Cortex of kidney (tissue), 1 donor: ENCODE measurements at places on chromosomes 2 and 18.

- DNase-seq, result no peak
Measured at GRCh38 chr18:58624011-58624410, 4.9 kb downstream of the ALPK2 start.

DNA sequence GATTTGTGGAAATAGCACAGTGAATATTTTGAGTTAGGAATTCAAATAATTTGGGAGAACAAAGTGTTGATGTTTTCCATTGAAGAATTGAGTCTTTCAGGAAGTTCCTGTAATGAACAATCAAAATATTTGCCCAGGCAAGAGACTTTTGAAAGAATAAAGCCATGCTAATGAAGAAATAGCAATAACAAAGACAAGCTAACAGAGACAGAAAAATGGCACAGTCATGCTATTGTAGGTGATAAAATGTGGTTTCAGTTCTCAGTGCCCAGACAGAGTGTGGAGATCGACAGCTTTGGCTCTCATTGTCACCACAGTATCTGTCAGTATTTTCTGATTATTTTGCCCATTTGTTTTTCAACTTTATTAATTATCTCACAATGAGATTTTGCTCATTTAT lies 490.8 kb upstream of the PIK3C3 start:
- DNase-seq, result no peak

- DNase-seq, result no peak
Measured at GRCh38 chr2:55351672-55352071, 68.0 kb downstream of the CCDC88A start.

GRCh38 chr2:236525411-236525997 lies 44.1 kb upstream of the ACKR3 start:
- DNase-seq, result no peak

DNA sequence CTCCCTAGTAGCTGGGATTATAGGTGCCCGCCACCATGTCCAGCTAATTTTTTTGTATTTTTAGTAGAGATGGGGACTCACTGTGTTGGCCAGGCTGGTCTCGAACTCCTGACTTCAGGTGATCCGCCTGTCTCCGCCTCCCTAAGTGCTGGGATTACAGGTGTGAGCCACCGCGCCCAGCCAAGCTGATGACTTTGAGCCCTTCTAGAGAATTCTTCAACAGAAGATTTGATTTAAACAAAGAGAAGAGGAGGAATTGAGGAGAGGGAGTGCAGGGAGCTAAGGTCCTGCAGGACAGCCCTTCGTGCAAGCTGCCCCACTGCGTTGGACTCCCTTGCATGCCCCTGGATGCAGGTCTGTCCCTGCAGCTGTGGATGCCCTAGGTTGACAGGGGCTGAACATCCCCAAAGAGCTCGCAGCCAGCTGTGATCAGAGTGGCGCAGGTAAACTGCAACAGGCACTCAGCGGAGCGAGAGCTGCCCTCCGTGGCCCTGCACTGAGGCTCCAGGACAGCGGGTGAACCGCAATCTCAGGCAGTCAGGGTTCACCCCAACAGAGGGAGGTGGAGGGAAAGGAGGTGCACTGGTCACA lies 13.7 kb downstream of the ADRA2B start:
- DNase-seq, result no peak

- no peak for DNase-seq
Measured at GRCh38 chr2:218281449-218281848, 10.9 kb downstream of the TMBIM1 start.

- no peak for DNase-seq
Measured at GRCh38 chr2:75707901-75708300, 2.8 kb downstream of the GCFC2 start.

- DNase-seq, result no peak
Measured at GRCh38 chr2:171342067-171342413, 91.8 kb downstream of the METTL8 start.

DNA sequence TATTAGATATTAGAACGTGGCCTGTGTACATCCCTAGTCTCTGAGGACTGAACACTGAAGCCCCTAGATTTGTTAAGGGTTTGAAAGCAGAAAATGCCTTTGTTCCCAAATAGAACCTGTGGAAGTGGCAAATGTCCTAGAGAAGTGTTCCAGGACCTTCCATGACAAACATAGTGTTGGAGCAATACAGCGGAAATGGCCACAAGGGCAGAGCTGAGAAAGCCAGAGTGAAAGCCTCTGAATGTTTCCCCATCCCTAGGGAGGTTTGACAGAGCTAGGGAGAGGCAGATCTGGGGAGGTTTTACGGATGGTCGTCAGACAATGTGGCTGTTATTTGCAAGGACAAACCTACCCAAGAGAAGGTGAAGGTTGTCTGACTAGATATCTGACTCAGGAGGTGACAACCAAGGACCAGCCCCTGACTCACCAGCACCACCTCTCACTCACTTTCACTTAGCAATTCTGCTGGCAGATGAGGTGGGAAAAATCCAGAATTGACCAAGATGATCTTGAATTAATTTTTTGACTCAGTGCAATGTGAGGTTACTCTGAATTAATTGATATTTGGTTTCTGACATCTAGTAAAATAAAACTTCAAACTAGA lies 24.1 kb downstream of the RBM43 start:
- no peak for DNase-seq

- no peak for DNase-seq
Measured at GRCh38 chr2:229210641-229211040, 60.4 kb downstream of the PID1 start.

DNA sequence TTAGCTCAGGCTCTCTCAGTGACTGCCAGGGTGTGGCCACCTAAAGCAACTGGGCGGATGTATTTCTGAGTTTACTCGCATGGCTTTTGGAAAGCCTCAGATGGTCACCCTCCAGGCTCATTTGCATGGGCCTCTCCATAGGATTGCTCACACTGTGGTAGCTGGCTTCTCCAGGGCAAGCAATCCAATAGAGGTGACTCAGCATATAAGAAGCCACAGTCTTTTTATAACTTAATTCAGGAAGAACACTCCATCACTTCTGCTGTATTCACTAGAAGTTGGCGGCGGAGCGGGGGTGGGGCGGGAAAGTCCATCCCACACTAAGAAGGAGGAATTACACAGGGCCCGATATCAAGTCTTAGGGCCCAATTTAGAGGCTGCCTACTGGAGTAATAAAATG lies 3.6 kb upstream of the DOK6 start:
- DNase-seq, result no peak

- no peak for DNase-seq
Measured at GRCh38 chr2:120477831-120478481, 132.0 kb downstream of the INHBB start.

GRCh38 chr18:48098007-48098406 lies 167.5 kb upstream of the SMAD2 start:
- DNase-seq, result no peak

DNA sequence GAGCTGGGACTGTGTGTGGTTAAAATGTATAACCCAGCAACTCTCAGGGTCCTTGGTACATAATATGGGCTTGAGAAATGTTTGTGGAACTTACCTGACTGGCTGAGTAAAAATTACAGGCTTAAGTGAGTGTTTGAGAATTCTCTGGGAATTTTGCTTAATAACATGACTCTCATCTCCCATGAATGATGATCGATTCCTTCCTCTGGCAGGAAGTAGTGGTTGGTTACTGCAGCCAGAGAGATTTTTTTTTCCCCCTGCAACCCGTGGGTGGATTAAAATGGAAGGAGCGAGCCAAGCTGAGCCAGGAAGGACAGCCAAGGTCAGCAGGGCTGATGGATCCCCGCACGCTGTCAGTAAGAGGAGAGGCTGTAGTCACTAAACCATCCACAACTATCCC lies 40.6 kb upstream of the RFX8 start:
- DNase-seq, result no peak

DNA sequence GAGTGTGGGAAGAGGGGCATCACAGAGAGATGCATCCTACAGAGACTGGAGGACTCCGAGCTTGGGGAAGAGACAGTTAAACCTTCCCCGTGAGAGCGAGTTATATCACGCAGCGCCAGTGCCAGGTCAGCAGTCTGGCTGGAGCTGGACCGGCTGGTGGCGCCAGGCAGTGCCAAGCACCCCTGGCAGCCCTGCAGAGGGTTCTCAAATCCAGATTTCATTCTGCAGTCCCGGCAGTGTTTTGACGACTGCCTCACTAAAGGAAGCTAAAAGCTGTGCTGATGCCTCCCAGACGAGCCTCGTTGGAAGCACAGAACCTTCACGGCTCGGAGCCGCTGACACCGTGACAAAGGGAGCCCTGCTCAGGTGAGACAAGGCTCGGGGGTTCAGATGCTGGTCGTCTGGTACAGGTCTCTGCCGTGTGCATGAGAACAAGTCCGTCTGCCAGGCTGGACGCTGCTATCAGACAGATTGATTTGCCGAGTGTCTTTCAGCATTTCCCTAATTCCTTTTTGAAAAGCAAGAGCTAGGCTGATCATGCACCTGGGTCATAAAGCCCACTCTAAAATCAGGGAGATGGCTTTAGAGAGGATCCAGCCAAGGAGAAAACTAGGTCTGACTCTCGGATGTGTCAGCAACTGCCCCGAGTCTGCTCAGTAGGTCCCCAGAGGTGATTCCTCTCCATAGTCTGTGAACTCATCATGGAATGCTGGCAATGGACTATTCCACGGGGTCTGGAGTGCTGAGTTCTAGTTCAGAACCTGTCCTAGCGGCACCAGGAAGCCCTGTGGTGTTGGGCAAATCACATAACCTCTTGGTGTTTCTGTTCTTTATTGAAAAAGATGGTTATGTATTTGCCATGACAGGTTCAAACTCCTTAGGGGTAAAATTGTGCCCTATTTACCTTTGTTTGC lies 240.6 kb downstream of the SOX11 start:
- DNase-seq, result no peak

DNA sequence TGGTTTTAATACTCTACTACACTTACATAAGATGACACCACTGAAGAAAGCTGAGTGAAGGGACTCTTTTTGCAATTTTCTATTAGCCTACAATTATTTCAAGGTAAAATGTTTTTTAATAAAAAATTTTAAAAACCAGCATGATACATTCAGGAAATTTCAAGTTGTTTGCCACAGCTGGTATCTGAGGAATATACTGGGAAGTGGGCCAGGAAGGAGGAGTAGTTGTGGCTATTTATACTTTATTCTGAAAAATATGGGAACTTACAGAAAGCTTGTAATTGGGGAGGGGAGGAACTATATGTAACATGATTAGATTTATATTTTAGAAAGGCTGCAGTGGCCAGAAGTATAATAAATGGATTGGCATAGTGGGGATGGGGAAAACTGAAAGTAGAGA lies 40.8 kb downstream of the WDR35 start:
- no peak for DNase-seq

- DNase-seq, result no peak
Measured at GRCh38 chr18:70046796-70047195, 99.1 kb upstream of the CD226 start.
